ENCODE measurements at places on chromosomes 11 and 22.

- DNase-seq: no peak
These were observed 36.0 kb downstream of the PRCP start for GRCh38 chr11:82864268-82864667.

DNA sequence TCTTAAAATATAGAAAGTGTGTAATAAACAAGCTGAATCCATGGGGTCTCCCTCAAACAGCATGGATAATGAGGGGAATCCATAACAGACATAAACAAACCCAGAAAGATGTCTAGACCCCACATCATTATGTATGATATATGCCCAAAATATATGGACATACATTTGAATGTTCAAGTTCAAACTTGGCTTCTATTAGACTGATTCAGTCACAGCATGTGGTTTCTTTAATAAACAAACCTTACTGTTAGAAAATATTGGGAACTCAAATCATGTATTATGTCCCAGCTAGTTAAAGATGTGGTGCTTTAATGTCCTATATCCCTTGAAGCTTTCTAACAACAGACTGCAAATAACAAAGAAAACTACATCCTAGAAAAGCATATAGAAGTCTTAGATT, 228.6 kb downstream of the SOX6 start:
- DNase-seq: no peak

- DNase-seq: no peak
These were observed 111.4 kb downstream of the SPON1 start for GRCh38 chr11:14073849-14074476.

GRCh38 chr11:60314635-60315321, 12.3 kb upstream of the MS4A6E start:
- DNase-seq: no peak

DNA sequence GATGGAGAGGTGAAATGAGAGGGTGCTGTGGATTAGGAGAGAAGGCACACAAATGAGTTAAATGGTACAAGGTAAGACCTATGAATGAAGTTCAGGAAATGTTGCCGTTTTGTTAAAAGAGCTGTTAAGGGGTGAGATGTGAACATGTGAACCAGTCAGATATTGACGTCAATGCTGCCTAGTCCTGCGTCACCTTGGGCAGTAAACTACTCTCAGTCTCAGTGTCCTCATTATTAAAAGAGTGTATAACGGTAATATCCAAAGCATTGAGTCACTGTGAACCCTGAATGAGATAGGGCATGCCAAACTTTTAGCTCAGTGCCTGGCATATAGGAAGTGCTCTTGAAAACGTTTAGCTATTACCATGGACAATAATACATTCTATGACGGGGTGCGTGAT, 32.4 kb upstream of the SORL1-AS1 start:
- DNase-seq: no peak

GRCh38 chr11:23058656-23059055, 198.4 kb upstream of the CCDC179 start:
- no peak for DNase-seq

- DNase-seq: no peak
These were observed 12.3 kb upstream of the SIK2 start for GRCh38 chr11:111589886-111590499.

- DNase-seq: no peak
These were observed 2.0 kb downstream of the SBF2 start for GRCh38 chr11:10291801-10292638.

GRCh38 chr22:47421846-47422245, 659.4 kb downstream of the TBC1D22A start:
- DNase-seq: no peak

GRCh38 chr22:23845265-23846080, 6.7 kb upstream of the DERL3 start:
- no peak for DNase-seq

DNA sequence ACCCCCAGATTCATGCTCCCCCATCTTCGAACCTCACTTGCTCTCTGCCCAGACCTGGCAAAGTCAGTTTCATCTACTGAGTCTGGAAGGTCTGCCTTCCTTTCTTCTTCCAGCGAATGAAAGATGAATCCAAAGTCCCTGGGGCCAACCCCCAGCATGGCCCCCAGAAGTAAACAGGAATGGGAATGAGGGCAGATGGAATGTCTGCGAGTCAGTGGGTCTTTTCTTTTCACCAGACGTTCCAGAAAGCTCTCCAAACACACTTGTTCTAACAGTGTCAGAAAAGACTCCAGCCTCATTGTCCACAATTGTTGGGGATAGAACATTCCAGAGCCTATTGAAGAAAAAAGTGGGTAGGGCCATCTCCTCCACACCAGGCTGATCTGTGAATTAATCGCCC, 28.6 kb downstream of the RIBC2 start:
- no peak for DNase-seq

GRCh38 chr11:2582351-2582945, 117.3 kb downstream of the KCNQ1OT1 start:
- DNase-seq: no peak

- DNase-seq: no peak
These were observed 42.8 kb downstream of the TRIOBP start for GRCh38 chr22:37739611-37740049.

- DNase-seq: no peak
These were observed 3.7 kb downstream of the IGSF22 start for GRCh38 chr11:18722293-18722637.

GRCh38 chr11:128231845-128232410, 355.4 kb downstream of the ETS1 start:
- DNase-seq: no peak

DNA sequence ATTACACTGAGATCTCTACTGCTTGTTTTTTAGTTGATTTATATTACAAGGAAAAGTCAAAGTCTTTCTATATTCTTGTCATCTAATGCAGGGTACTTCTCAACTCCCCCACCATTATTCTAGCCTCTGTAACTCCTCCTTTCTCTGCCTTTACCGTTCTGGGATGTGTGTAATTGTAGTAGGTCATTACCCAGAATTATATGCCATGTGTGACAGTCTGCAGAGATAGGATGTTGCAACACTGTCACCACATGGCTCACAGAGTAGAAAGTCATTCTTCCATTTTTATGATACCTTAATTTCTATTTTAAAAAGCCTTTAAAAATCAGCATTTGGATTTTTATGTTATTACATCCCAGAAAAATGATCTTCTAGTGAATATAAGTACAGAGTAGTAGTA, 32.7 kb downstream of the ZNF143 start:
- no peak for DNase-seq

- DNase-seq: no peak
These were observed 5.6 kb downstream of the GATD1 start for GRCh38 chr11:771617-772204.

GRCh38 chr11:126538071-126538470, 182.6 kb downstream of the ST3GAL4 start:
- no peak for DNase-seq

DNA sequence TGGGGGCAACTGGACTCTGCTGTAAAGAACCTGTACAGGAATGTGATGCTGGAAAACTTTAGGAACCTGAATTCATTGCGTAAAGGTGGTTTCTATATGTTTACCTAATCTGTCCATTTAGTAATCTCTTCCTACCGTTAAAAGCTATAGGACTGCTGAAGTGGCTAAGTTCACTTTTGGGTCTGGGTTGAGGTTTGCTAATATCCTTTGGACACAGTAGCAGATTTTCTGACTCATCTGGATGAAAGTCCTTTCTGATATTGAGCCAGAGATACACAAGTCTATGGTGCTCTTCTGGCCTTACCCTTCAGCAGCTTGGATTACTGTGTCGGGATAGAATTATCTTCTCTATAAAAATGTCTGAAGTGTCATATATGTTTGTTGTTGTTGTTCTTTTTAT, 16.9 kb downstream of the ZNF215 start:
- no peak for DNase-seq

- DNase-seq: no peak
These were observed 39.8 kb upstream of the POGLUT3 start for GRCh38 chr11:108538022-108538424.

DNA sequence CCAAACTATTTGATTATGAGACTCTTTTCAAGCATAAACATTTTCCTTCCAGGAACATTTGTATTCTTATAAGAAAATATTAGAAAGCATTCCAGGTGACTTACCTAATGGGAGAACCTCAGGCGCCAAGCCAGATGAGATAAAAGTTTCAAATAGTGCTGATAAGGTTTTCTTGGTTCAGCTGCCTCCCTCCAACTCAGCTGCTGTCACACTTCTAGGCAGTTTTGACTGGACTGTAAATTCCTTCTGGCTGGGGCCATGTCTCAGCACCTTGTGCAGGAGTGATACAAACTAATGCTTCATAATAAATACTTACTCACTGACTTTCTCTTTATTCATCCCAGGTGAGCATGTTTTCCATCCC, 131.1 kb downstream of the MED15 start:
- no peak for DNase-seq

- no peak for DNase-seq
These were observed at the start of gene APOA1 for GRCh38 chr11:116837231-116838091. Gene APOA1 (minus strand): TSS chr11:116837622. CDS start chr11:116837387, 235 bp downstream.

DNA sequence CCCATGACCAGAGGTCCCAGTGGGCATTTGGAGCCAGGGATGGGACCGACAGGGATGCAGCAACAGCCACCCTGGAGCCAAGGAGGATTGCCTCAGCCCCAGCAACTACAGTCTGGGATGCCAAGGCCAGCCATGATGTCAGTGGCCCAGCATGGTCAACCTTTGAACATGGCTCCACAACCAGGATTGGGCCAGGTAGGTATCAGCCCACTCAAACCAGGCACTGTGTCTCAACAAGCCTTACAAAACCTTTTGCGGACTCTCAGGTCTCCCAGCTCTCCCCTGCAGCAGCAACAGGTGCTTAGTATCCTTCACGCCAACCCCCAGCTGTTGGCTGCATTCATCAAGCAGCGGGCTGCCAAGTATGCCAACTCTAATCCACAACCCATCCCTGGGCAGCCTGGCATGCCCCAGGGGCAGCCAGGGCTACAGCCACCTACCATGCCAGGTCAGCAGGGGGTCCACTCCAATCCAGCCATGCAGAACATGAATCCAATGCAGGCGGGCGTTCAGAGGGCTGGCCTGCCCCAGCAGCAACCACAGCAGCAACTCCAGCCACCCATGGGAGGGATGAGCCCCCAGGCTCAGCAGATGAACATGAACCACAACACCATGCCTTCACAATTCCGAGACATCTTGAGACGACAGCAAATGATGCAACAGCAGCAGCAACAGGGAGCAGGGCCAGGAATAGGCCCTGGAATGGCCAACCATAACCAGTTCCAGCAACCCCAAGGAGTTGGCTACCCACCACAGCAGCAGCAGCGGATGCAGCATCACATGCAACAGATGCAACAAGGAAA, 27.3 kb upstream of the L3MBTL2 start:
- no peak for DNase-seq

DNA sequence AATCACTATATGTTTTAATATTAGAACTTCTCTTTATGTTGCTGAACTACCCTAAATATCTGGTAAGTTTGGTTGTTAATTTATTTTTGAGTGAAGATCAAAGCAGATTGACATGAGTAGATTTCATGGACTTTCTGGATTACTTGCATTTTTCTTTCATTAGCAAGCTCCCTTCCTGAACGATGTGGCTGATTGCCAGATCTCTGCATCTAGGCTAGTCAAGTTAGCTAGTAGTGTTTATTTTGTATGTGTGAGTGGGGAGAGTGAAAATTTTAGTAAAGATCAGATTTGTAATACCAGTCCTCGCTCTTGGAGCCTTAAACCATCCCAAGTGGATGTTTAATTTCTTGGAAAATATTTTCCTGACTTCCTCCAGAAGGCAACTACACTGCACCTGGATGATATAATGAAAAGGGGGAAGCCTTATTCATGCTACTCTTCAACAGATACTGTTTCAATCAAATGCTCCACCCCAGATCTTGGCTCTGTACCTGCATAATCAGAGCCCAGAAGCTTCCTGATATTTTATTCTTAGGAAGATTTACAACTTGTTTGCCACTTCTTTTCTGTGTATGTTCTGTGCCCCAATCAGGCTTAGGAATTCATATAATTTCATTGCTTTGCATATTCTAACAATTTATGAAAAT, 143.2 kb upstream of the GRIA4 start:
- DNase-seq: no peak

DNA sequence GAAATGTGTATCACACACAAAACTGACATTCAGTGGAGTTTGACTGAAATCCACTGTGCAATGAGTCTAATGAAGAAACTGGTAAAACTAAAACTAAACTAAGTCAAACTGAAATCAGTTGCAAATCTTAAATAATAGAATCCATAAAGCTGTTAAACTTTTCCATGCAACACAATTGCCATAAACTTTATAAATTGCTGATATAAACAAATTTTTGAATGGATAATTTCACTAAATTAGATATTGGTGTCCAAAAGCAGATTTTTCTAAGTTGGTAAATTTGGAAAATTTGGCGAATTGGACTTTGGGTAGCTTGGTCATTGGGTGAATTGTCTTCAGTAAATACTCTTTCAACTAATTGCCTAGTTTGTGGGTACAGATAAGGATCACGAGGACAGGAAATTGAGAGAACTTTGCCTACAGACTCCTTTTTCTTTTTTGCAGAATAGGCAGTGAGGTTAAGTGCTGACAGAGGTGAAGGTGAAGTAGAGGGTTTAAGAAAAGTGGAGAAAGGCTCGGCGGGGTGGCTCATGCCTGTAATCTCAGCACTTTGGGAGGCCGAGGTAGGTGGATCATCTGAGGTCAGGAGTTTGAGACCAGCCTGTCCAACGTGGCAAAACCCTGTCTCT, 12.8 kb downstream of the MRPL17 start:
- no peak for DNase-seq

- DNase-seq: no peak
These were observed 981.6 kb upstream of the FAT3 start for GRCh38 chr11:91243051-91243450.

DNA sequence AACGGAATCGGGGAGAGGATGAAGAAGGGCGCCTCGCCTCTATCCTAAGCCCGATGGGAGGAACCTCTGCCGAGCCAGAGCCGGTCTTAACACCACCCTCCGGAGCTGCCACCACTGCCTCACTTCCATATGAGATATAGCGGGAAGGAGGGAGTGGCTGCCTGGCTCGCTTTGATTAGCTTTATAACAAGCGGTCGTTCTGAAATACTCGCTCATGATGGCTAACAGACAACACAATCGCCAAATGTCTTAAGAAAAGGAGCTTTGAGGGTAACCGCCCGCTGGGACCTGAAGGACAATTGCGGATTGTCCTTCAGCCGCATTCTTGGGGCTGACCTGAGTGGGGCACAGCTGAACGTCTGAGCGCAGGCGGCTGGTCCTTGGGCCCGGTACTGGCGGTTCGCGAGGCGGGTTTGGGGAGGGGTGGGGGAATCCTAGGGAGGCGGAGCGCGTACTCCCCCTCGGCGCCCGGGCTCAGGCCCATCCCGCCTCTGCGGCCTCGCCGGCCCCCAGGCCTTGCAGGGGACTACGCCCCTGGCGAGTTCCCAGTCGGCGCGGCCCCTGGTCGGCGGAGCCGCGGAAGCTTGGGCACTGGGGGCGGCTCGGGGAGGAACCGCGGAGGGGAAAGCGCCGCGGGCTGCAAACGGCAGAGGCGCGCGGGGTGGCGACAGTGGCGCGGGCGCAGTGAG, at the start of gene PLAAT5:
Gene PLAAT5, minus strand, starts transcription at position 617 of the 689 bp plus-strand sequence. Its CDS starts 133 bp downstream, at position 484.
- DNase-seq: no peak

DNA sequence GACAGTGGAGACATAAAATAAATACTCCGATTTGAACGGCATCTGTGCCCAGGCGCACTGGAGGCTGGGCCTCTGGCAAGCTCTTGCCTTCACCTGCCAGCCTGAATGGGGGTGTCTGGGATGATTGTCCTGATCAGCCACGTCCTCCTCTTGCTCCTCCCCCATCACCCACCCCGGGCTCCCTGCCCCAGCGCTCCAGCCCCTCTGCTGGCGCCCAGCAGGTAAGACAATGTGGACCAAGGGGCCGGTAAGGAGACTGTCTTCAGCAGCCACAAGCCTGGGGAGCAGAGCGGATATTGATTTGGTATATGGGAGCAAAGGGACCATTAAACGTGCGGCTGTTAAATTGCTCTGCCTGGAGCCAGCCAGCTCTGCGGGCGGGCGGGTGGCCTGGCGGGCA, 24.9 kb downstream of the WNT11 start:
- no peak for DNase-seq

All from activated T-cell treated with anti-CD3 and anti-CD28 coated beads for 4 hours (primary cell).